ENCODE measurements at places on chromosomes 1 and 21.

DNA sequence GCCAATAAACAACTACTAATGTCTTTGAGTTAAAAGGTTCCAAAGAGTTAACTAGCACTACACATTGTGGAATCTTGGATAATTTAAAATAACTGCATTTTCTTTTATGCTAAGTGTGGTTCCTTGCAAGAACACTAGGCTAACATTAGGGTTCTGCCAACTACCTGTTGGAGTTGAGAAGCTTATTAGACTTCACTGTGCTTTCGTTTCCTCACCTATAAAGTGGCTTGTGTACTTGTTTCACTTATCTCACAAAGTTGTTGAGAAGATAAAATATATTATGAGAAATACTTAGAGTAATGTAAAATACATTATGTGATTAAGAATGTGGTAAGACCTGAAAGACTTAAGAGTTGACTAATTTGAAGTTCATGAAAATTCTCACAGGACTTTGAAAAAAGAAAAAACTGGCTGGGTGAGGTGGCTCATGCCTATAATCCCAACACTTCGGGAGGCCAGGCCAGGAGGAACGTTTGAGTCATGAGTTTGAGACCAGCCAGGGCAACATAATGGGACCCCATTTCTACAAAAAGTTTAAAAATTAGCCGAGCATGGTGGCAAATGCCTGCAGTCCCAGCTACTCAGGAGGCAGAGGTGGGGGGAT lies 5.6 kb upstream of the RRAGC start:
- DNase-seq, result no peak

GRCh38 chr1:168466092-168466713 lies 77.6 kb downstream of the XCL2 start:
- DNase-seq, result peak; percentile 75

DNA sequence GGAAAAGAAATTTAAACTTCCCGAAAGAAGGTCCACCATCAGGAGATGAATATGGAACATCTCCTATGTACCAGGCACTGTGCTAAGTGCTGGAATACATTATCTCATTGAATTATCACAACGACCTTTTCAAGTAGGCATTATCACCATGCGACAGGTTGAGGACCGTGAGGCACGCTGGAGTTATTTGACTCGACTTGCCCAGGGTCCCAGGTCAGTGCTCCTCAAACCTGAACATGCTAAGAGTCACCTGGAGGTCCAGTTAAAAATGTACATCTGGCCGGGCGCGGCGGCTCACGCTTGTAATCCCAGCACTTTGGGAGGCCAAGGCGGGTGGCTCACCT lies 15.9 kb upstream of the AGTRAP start:
- DNase-seq, result no peak

DNA sequence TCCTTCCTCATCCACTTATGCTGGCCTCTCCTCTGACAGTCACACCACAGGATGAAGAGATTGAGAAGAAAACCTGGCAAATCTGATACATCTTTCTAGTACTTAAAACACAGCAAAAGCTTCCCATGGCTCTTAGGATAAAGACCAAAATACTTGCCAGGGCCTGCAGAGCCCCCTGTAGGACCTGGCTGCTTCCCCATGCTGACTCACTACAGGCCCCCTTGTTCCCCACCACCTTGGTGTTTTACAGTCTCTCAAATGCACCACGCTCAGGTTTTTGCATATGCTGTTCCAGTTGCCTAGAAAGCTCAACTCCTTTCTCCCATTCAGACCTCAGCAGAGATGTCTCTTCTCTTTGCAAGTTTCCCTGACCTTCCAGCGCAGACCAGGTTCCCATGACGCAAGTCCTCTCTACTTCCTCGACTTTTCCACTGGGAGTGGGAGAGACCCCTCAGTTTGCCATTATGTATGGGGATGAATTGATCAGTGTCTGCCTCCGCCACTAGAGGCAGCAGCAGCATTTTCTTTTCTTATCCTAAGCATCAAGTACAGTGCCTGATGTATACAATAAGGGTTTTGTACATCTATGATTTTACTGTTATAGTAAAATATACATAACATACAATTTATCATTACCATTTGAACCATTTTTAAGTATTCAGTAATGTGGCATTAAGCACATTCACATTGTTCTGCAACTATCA lies 113.8 kb upstream of the C8B start:
- no peak for DNase-seq

DNA sequence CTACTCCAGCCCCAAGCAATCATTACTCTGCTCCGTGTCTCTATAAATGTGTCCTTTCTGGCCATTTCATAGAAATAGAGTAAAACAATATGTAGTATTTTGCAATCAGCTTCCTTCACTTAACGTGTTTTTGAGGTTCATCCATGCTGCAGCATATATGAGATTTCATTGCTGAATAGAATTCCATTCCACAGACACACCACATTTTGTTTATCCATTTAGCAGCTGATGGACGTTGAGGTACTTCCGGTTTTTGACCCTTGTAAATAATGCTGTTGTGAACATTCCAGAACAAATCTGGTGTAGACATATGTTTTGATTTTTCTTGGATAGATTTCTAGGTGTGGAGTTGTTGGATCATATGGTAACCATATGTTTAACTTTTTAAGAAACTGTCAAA lies 30.7 kb downstream of the ADAM30 start:
- no peak for DNase-seq

DNA sequence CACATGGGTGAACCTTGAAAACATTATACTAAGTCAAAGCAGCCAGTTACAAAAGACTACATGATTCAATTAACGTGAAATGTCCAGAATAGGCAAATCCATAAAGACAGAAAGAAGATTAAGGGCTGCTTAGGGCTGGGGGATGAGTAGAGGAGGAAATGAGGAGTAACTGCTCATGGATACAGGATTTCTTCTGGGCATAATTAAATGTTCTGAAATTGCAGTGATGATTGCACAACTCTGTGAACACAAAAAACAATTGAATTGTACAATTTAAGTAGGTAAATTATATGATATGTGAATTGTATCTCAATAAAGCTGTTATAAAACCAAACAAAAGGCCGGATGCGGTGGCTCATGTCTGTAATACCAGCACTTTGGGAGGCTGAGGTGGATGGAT lies 52.2 kb downstream of the RERE start:
- no peak for DNase-seq

GRCh38 chr1:160124705-160125478 lies 9.3 kb downstream of the ATP1A2 start:
- no peak for DNase-seq

- DNase-seq, result no peak
These were observed 7.8 kb upstream of the SRRM1 start for GRCh38 chr1:24635195-24635843.

DNA sequence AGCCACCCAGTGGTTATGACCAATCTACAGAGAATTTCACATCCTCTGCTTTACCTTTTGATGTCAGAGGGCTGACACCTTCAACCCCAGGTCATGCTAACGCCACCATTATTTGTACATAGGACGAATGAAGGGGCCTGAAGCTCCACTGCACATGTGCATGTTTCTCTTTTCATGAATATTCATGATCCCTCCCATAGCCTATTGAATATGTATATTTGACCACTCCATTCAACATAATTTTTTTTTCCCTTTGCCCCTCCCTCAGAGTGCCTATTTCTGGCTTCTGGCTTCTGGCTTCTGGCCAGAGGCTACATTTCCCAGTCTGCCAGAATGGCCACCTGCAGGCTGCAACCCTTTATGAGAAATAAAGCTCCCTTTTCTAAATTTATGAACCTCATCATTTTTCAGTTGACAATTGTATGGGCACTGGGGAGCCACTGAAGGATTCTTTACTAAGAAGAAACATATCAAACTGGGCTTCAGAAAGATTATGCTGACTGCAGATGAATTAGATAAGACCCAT lies 406.7 kb downstream of the SIPA1L2 start:
- no peak for DNase-seq

GRCh38 chr1:212463565-212464285 lies 31.0 kb downstream of the NENF start:
- DNase-seq, result no peak

GRCh38 chr1:4425892-4426291 lies 228.5 kb upstream of the AJAP1 start:
- DNase-seq, result no peak
